ENCODE measurements at places on chromosomes 4 and X. TPM values are rescaled to one million over a fixed set of nuclear protein-coding genes. Genes with fewer than 3 reads are reported as not detected.

- DNase-seq: no peak
These were observed 91.5 kb upstream of the GALNT7 start for GRCh38 chr4:173076903-173077634.

DNA sequence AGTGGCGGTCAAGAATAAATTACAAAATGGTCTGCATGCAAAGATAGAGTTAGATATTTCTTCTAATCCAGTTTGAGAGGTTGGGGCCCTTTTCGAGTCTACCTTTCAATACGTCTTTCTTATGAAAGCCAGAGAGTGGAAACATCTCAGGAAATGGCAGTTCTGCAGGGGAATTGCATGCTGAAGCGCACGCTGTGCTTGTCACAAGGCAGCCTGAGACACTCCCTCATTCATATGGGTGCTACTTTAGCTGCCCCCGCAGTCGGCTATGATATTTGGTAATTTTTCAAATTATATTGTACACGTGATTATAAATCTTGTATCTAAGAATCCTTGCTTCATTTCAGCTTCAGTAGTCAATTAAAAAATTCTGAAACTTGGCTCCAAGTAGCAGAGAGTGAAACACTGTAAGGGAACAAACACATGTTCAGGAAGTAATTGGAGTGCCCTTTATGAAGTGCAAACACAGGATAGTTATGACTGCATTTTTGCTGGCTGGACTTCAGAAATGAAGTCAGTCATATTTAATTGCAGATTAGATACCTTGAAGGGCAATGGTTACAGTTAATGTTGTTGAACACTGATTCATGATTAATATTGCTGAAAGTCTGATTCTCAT, 145.5 kb upstream of the NAP1L5 start:
- no peak for DNase-seq

GRCh38 chr4:120000591-120001296, 65.9 kb downstream of the MAD2L1 start:
- DNase-seq: no peak

GRCh38 chr4:167052631-167053091, 181.6 kb downstream of the SPOCK3 start:
- no peak for DNase-seq

DNA sequence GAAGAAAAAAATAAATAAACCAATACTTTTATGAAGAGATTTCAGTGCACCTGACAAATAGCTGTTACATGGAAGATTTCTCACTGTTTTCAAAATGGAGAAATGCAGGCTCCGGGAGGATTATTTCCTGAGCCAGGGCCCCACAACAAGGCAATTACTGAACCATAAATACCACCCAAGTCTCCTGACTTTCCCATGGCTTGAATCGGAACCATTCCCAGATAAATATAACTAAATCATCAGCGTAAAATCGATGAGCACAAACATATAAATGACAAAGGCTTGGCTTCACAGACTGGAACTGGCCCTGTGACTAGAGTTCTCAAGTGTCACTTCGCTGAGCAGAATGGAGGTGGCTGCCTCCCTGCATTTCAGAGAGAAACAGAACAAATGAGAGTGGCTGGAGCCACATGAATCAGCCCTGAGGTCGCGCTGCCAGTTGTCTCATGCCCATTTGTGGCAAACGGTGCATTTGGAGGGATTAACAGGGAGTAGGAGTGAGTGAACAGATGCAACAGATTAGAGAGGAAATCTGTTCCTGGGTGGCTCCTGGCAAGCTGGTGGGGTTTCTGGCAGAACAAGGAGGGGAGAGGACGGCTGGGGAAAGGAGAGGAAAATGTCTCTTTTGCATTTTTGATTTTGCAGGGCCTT, 57.3 kb upstream of the STIM2 start:
- no peak for DNase-seq

- DNase-seq: no peak
These were observed 103.7 kb upstream of the RAPGEF2 start for GRCh38 chr4:158999166-158999682.

DNA sequence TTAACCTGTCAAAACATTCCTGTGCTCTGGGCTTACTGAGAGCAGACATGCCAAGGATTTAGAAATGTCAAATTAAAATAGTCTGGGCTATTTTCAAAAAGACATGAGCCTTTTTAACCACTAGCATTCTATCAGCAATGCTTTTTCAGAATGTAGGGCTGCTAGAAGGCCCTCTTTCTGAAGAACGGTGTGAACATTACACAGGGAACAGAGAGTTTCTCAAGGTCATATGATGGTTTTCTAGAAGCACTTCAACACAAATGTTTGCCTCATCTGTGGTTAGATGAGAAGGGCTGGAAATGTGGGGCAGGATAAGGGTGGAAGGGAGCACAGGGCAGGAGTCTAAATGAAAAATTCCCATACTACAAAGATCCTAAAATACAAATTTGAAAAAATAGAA, 39.3 kb downstream of the GRIA3 start:
- DNase-seq: no peak

Gene C1QTNF7
- 8.6 TPM for polyA plus RNA-seq

- no peak for DNase-seq
These were observed 1.1 kb downstream of the NAA10 start for GRCh38 chrX:153933748-153934147.

Gene ZIC3
- polyA plus RNA-seq: not detected

GRCh38 chr4:82640540-82640939, 78.8 kb upstream of the TMEM150C start:
- no peak for DNase-seq

Gene SSX2
- not detected for polyA plus RNA-seq

Gene SPANXN4
- polyA plus RNA-seq: not detected

Gene RWDD4
- polyA plus RNA-seq: 30.5 TPM

DNA sequence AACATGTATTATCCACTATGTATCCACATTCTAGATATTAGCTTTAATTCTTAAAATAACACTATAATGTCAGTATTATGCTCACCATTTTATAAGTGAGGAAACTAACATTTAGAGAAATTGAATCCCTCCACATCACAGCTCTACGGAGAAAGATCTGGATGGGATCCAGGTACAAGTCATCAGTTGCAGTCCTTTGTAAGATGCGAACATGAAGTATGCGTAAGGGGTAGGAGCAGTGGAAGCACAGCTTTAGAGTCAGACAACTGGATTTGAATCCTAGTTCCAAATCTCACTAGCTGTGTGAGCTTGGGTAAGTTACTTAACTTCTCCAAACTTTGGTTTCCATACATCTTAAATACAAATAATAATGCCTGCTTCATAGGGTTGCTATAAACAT, 162.5 kb downstream of the ATP10D start:
- DNase-seq: no peak

- DNase-seq: no peak
These were observed 58.2 kb downstream of the ARSJ start for GRCh38 chr4:113921089-113921794.

GRCh38 chrX:124268099-124268498, 64.4 kb upstream of the TEX13D start:
- no peak for DNase-seq

DNA sequence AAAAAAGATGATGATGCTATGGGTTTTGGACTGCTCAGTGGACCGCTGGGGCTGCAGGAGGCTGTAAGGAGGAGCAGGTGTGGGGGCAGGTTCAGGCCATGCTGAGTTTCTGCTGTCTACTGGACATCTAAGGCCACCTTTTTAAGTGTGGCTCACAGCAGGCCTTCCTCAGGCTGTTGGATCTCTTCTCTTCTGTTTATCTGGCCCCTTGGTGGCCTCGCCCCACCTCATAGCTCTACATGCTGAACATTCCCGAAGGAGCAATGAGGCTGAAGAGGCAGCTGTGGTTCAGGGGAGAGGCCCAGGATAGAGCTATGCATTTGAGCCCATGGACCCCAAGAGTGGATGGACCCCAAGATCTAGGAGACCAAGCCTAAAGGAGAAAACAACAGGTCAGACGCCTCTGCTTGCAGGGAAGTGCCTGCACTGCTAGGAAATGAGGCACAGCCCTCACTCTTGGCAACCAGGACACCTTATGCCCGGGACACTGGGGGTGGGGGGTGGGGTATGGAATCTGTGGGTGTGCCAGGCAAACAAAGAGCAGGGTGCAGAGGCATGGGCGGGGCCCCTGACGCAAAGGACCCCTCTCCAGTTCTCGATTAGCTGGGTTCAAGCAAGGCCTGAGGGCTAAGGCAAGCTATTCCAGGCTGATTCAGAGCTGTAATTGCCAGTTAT, 168.9 kb downstream of the BCOR start:
- DNase-seq: no peak

DNA sequence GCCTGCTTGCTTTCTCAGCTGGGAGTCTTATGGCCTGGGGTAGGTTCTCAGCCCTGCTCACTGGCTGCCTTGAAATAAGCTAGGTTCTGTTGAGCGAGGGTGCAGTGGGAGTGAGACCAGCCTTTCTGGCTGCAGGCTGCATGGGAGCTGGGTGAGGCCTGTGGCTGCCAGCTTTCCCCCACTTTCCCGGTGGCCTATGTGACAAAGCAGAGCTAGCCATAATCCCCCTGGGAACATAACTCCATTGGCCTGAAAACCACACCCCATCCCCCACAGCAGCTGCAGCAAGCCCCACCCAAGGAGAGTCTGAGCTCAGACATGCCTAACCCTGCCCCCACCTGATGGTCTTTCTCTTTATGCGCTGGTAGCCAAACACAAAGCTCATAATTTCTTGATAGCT, 118.9 kb downstream of the KLHL4 start:
- no peak for DNase-seq

- DNase-seq: no peak
These were observed 9.5 kb downstream of the CSTF2 start for GRCh38 chrX:100829730-100830129.

GRCh38 chr4:108166441-108167315, 2.1 kb downstream of the LEF1 start:
- no peak for DNase-seq
